ENCODE measurements at places on chromosomes 5 and 9. TPM values are rescaled to one million over a fixed set of nuclear protein-coding genes. Genes with fewer than 3 reads are reported as not detected.
A peak's percentile ranks its signal among the peaks of the same experiment; 100 is the strongest.

Gene TRPM6
- not detected for total RNA-seq

Gene GRM6
- total RNA-seq = not detected

Gene MARCHF11
- total RNA-seq = not detected

Gene LHX3
- not detected for total RNA-seq

Gene SPINK7
- not detected for total RNA-seq

Gene IRX4
- total RNA-seq = not detected

Gene ADAMTS16
- not detected for total RNA-seq

Gene GPX3
- not detected for total RNA-seq

Gene GRXCR2
- total RNA-seq = not detected

DNA sequence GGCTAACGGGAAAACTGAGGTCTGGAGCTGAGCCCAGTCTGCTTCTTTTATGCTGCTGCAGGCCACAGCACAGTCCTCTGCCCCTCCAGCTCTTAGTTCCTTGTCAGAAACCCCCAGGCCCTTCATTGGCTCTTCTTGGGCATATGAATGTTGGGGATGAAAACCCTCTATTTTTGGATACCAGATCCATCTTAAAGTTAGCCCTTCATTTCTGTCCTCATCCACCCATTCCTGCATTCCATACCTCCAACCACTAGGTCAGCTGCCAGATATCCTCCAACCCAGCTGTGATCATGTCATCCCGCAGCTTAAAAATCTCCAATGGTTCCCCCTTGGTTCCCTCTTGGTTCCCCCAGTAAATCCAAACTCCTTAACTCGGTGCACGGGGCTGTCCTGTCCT is 1.8 kb upstream of the SLC25A51 start:
- peaks cover 24% of the 10 kb centered on the region for H3K4me1 ChIP-seq
- no peak overlapping the region for H3K4me3 ChIP-seq
- no peak overlapping the region for H3K27ac ChIP-seq
- H3K27me3 ChIP-seq = no peaks in the 10 kb centered on the region
- DNase-seq = no peak

GRCh38 chr5:68243681-68244080 is 28.1 kb downstream of the PIK3R1 start:
- H3K4me1 ChIP-seq = peaks cover 73% of the 10 kb centered on the region
- DNase-seq = no peak
- no peak overlapping the region for H3K4me3 ChIP-seq
- H3K36me3 ChIP-seq = no peaks in the 10 kb centered on the region
- H3K27ac ChIP-seq = no peak overlapping the region

- no peaks in the 10 kb centered on the region for H3K4me1 ChIP-seq
- no peaks in the 10 kb centered on the region for H3K27me3 ChIP-seq
- no peak overlapping the region for H3K4me3 ChIP-seq
- no peaks in the 10 kb centered on the region for H3K36me3 ChIP-seq
Observed at GRCh38 chr5:173454736-173455598, 126.8 kb upstream of the STC2 start.

DNA sequence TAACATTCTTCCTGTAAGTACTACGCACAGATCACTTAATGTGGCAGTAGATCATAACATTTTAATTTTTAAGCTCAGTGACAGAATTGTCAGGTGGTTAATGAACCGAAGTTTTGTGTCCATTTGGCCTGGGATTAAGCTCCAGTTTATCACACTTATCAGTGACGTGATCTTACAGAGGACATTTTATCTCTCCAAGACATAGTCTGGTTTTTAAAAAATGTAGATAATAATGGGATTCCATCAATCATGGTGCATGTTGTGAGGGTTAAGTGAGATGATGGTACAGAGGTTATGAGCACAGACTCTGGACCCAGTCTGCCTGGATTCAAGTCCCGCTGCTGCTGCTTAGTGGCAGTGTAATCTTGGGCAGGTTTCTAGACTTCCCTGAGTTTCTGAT is 66.0 kb upstream of the ZFAND5 start:
- H3K36me3 ChIP-seq = no peaks in the 10 kb centered on the region
- H3K4me3 ChIP-seq = no peak overlapping the region
- DNase-seq = no peak
- no peaks in the 10 kb centered on the region for H3K27me3 ChIP-seq
- no peak overlapping the region for H3K27ac ChIP-seq

DNA sequence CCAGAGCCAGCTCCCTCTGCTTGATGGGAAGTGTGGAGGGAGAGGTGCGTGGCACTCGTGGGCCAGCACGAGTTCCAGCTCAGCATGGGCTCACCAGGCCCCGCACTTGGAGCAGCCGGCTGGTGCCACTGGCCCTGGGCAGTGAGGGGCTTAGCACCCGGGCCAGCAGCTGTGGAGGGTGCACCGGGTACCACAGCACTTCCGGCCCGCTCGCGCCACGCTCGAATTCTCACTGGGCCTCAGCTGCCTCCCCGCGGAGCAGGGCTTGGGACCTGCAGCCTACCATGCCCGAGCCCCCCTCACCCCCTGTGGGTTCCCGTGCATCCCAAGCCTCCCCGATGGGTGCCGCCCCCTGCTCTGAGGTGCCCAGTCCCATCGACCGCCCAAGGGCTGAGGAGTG is 98.4 kb downstream of the DCP2 start:
- no peak overlapping the region for H3K27ac ChIP-seq
- H3K4me3 ChIP-seq = no peak overlapping the region
- H3K36me3 ChIP-seq = no peaks in the 10 kb centered on the region
- DNase-seq = no peak
- no peaks in the 10 kb centered on the region for H3K27me3 ChIP-seq
- peaks cover 10% of the 10 kb centered on the region for H3K4me1 ChIP-seq

- peaks cover 3% of the 10 kb centered on the region for H3K27me3 ChIP-seq
- no peak for DNase-seq
Observed at GRCh38 chr9:21945606-21946005, 48.6 kb downstream of the CDKN2A start.

DNA sequence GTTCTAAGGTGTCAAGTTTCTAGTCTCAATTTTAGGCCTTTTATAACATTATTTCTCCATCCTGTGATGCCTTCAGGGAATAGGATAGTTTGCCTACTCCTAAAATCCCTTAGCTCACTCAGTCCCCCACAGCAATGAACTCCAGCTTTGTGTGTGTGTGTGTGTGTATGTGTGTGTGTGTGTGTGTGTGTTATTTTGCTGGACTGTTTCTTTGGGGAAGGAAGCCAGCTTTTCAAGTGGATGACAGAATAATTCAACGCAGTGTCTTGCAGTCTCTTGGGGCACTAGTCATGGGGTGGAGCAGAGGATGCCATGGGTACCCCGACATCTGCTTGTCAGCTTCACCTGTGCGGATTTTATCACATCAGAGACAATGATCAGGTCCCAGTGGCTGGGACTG is 262.8 kb upstream of the DAPK1 start:
- no peak overlapping the region for H3K27ac ChIP-seq
- no peaks in the 10 kb centered on the region for H3K27me3 ChIP-seq
- no peaks in the 10 kb centered on the region for H3K36me3 ChIP-seq
- no peak overlapping the region for H3K4me3 ChIP-seq
- no peak for DNase-seq

- peaks cover 21% of the 10 kb centered on the region for H3K36me3 ChIP-seq
- no peak for DNase-seq
Observed at GRCh38 chr5:55969956-55970355, 24.8 kb downstream of the IL6ST start.

DNA sequence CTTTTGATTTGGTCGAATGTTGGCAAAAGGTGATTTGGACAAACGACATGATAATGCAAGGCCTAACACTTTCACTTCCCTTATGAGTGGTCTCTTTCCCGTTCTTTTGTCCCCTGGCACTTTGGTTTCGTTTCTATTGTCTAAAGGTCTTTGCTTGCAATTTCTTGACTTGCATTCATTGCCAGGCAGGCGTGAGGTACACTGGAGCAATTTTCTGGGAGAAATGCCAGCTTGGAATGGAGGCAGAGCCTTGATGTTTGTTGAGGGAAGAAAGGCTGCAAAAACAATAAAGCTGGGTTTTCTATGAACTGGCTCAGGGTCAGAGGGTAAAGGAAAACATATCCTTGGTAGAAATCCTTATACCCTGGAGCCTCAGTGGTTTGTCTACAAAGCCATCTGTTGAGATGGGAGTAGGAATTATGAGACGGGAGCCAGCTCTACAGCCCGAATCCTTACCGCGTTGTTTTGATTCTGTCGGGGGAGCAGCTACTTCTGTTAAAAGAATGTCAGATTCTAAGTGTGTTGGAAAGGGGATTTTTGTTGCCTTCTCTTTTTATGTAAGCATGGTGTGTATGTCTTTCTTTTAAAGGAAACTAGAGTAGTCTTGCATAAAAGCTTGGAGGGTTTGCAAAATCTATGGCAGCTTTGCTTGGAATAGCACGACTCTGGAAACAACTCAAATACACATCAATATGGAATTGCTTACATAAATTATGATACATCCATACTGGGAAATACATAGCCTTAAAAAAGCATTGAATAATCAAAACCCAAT is 158.9 kb downstream of the RMI1 start:
- DNase-seq = no peak
- H3K27ac ChIP-seq = no peak overlapping the region
- H3K4me1 ChIP-seq = no peaks in the 10 kb centered on the region
- peaks cover 15% of the 10 kb centered on the region for H3K27me3 ChIP-seq

DNA sequence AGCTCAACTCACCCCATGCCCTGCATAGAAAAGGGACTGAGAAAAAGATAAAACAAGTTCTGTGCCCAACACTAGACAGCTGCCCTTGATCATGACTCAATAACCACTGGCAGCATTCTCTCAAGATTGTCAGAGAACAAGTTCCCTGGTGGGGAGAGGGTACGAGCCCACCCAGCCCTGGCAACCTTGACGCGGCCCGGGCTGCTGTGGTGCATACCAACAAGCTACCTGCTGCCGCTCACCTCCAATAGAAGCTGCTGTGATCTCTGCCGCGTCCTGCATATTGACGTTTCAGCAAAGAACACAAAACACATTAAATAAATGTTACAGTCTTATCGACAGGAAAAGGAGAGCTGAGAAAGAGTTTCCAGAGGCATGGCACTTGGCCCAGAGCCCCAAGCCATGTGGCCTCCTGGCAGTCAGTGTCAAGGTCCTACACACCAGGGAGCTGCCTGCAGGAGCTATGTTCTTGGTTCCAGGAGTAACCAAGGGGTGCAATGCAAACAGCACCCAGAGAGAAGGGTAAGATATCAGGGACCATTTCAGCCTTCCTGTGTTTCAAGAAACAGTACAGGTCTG is 28.3 kb downstream of the WHRN start:
- H3K27me3 ChIP-seq = no peaks in the 10 kb centered on the region
- no peaks in the 10 kb centered on the region for H3K36me3 ChIP-seq
- H3K4me1 ChIP-seq = no peaks in the 10 kb centered on the region
- H3K4me3 ChIP-seq = no peak overlapping the region
- no peak overlapping the region for H3K27ac ChIP-seq
- no peak for DNase-seq

DNA sequence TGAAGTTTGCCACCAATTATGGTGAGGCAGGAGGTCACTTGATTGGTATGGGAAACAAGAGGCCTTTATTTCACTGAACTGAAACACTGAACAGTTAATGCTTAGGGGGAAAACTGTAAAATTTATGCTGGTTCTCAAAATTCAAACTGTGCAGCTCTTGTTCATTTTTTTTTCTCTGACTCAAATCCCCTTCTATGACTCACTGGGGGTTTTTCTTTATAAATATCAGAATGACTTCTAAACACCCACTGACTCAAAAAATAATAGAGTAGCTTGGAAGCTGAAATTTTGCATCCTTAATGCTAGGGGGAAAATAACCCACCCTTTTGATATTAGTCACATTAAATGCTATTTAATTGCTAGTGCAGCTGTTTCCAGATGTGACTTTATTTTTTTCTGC is 24.1 kb upstream of the OTP start:
- H3K36me3 ChIP-seq = no peaks in the 10 kb centered on the region
- H3K4me3 ChIP-seq = no peak overlapping the region
- no peak for DNase-seq
- no peaks in the 10 kb centered on the region for H3K27me3 ChIP-seq
- H3K27ac ChIP-seq = no peak overlapping the region

GRCh38 chr5:72369301-72369700 is 49.1 kb downstream of the PTCD2 start:
- H3K27me3 ChIP-seq = no peaks in the 10 kb centered on the region
- no peaks in the 10 kb centered on the region for H3K36me3 ChIP-seq
- DNase-seq = no peak
- no peaks in the 10 kb centered on the region for H3K4me1 ChIP-seq
- no peak overlapping the region for H3K27ac ChIP-seq

- H3K4me3 ChIP-seq = no peak overlapping the region
- DNase-seq = no peak
- no peaks in the 10 kb centered on the region for H3K27me3 ChIP-seq
- H3K27ac ChIP-seq = no peak overlapping the region
- no peaks in the 10 kb centered on the region for H3K4me1 ChIP-seq
Observed at GRCh38 chr9:125949703-125950460, 202.7 kb downstream of the PBX3 start.

- no peak overlapping the region for H3K27ac ChIP-seq
- no peaks in the 10 kb centered on the region for H3K4me1 ChIP-seq
- H3K36me3 ChIP-seq = no peaks in the 10 kb centered on the region
- H3K4me3 ChIP-seq = no peak overlapping the region
- H3K27me3 ChIP-seq = no peaks in the 10 kb centered on the region
Observed at GRCh38 chr9:23492126-23493002, 333.7 kb downstream of the ELAVL2 start.

- H3K4me1 ChIP-seq = no peaks in the 10 kb centered on the region
- H3K4me3 ChIP-seq = no peak overlapping the region
- peaks cover 75% of the 10 kb centered on the region for H3K36me3 ChIP-seq
- H3K27ac ChIP-seq = no peak overlapping the region
Observed at GRCh38 chr5:873328-873727, 19.3 kb downstream of the BRD9 start.

GRCh38 chr5:171311322-171312077 is 2.5 kb downstream of the TLX3 start:
- no peak overlapping the region for H3K27ac ChIP-seq
- no peak overlapping the region for H3K4me3 ChIP-seq
- peaks cover 27% of the 10 kb centered on the region for H3K27me3 ChIP-seq
- H3K36me3 ChIP-seq = no peaks in the 10 kb centered on the region

GRCh38 chr5:157143127-157143971 is 684 bp upstream of the MED7 start:
- no peaks in the 10 kb centered on the region for H3K27me3 ChIP-seq
- H3K4me3 ChIP-seq = peak overlapping the region; percentile 84
- H3K27ac ChIP-seq = peak overlapping the region; percentile 92
- DNase-seq = no peak

- H3K4me3 ChIP-seq = no peak overlapping the region
- no peaks in the 10 kb centered on the region for H3K36me3 ChIP-seq
- DNase-seq = no peak
- no peak overlapping the region for H3K27ac ChIP-seq
- no peaks in the 10 kb centered on the region for H3K27me3 ChIP-seq
- H3K4me1 ChIP-seq = no peaks in the 10 kb centered on the region
Observed at GRCh38 chr9:118570066-118570465, 799.2 kb downstream of the BRINP1 start.
